Activated T-cell treated with anti-CD3 and anti-CD28 coated beads, Interleukin-2, amount 50 U/mL, for 72 hours (primary cell): ENCODE measurements at places on chromosomes 7 and 10. TPM values are rescaled to one million over a fixed set of nuclear protein-coding genes. Genes with fewer than 3 reads are reported as not detected.

DNA sequence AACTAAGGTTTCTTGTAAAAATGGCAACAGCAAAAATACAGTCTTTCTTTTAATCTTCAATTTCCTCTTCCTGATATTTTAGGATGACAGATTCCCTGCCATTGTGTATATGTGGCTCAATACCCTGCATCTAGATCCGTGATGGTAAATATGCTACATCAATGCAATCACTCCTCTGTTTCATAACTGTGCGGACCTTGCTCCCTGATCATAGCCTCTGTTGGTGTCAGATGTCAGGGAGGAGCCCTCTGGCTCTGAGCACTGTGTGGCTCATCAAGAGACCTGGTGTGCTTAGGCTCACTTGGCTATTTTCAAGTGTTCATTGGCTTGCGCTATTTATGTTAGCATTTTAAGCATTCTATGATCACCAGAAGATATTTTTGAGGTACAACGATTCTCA is 33.0 kb upstream of the AGR3 start:
- H3K27me3 ChIP-seq, result peaks cover 8% of the 10 kb centered on the region
- no peak overlapping the region for H3K27ac ChIP-seq
- no peak for DNase-seq
- no peak overlapping the region for H3K4me3 ChIP-seq

- no peak overlapping the region for H3K27ac ChIP-seq
- H3K36me3 ChIP-seq, result no peaks in the 10 kb centered on the region
- no peak for DNase-seq
- no peaks in the 10 kb centered on the region for H3K27me3 ChIP-seq
- no peaks in the 10 kb centered on the region for H3K4me1 ChIP-seq
- H3K4me3 ChIP-seq, result no peak overlapping the region
Observed at GRCh38 chr7:99190359-99191009, 17.4 kb downstream of the KPNA7 start.

- no peaks in the 10 kb centered on the region for H3K36me3 ChIP-seq
- no peak overlapping the region for H3K4me3 ChIP-seq
- H3K27me3 ChIP-seq, result peaks cover 38% of the 10 kb centered on the region
- no peak for DNase-seq
- H3K27ac ChIP-seq, result no peak overlapping the region
Observed at GRCh38 chr7:94642838-94643653, 12.9 kb downstream of the SGCE start.

The MYL7 gene
- total RNA-seq, result not detected

DNA sequence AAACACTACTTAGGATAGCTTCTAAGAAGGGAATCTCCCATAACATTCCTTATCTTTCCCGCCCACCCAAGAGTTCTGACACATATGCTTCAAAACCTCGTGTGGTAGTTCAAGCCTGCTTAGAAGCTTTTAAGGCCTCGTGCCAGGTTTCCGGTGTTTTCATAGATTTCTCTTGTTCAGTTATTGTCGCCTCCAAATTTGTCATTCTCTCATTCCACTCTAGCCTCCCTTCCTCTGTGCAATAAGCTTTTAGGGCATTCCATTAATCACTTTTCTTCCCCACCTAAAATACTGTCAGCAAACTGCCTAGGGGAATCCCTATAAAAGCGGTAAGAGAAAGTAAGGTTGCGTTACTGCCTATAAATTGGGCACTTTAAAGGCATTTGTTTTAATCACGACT is 718 bp upstream of the BPGM start:
- no peak for DNase-seq
- no peak overlapping the region for H3K4me3 ChIP-seq
- H3K4me1 ChIP-seq, result peaks cover 30% of the 10 kb centered on the region
